NCI-H1436 (cell line): ENCODE measurements at places on chromosomes 13 and 19.

GRCh38 chr13:91520952-91521351, 122.5 kb downstream of the GPC5 start:
- DNase-seq = no peak

- DNase-seq = no peak
Observed at GRCh38 chr19:3283886-3284657, 59.6 kb downstream of the CELF5 start.

- DNase-seq = no peak
Observed at GRCh38 chr19:42208612-42209011, 8.9 kb downstream of the DEDD2 start.

GRCh38 chr19:12974301-12975220, 5.2 kb downstream of the DAND5 start:
- no peak for DNase-seq

- peak; percentile 2 for DNase-seq
Observed at GRCh38 chr13:22517544-22517943, 663.2 kb upstream of the SGCG start.

GRCh38 chr13:72559716-72560115, 167.7 kb downstream of the MZT1 start:
- no peak for DNase-seq

DNA sequence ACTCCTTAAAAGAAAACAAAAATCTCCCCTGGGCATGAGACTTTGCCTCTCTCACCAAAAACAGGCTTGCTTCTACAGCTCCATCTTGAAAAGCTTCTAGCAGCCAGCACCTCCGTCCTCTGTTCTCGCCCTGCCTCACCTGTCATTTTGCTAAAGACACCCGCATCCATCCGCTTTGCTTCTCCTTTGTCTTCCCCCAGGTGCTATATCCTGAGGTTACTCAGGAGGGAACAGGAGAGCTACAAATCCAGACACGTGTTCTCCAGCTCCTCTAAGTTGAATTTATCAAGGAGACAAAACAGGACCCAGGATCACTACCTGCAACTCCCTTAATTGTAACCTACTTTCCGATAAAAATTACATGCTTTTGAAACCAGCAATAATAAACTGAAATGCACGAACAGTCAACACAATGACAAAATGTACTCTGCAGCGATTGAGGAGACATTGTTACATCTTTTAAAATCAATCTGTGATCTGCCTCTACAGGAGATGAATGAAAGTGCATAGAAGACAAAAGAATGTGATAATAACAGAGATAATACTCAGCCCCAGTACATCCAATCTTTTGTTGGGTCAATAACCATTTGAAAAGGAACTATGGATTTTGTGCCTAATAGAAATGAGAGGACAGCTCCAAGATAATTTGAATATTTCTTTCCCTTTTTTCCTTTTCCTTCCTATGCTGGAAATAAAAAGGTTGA, 221.2 kb downstream of the DCLK1 start:
- DNase-seq = no peak

DNA sequence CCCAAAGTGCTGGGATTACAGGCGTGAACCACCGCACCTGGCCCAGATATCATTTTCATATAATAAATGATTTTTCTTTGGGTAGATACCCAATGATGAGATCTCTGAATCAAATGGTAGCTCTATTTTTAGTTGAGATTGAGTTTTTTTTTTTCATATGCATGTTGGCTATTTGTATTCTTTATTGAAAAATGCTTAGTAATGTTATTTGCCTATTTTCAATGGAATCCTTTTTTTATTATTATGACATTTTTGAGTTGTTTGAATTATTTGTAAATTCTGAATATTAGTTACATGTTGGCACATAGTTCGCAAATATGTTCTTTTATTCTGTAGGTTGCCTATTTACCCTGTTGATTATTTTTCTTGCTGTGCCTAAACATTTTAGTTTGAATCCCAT, 55.8 kb downstream of the ZNF254 start:
- no peak for DNase-seq
